ENCODE measurements at places on chromosomes 12 and 14. TPM values are rescaled to one million over a fixed set of nuclear protein-coding genes. Genes with fewer than 3 reads are reported as not detected.
A peak's percentile ranks its signal among the peaks of the same experiment; 100 is the strongest.

Gene CEBPE
- polyA plus RNA-seq, result 0.32 TPM

Gene OR6C2
- polyA plus RNA-seq, result not detected

Gene BTBD7
- polyA plus RNA-seq, result 54.3 TPM

Gene KLRC4
- polyA plus RNA-seq, result 0.21 TPM

Gene PCED1B
- 5.3 TPM for polyA plus RNA-seq

Gene LRRK2
- 20.5 TPM for polyA plus RNA-seq

Gene OR6C76
- not detected for polyA plus RNA-seq

Gene SERPINA6
- 10.4 TPM for polyA plus RNA-seq

Gene CIDEB
- 25.1 TPM for polyA plus RNA-seq

Gene KLRF1
- 0.65 TPM for polyA plus RNA-seq

Gene DGKA
- 19.4 TPM for polyA plus RNA-seq

Gene TMPRSS12
- polyA plus RNA-seq, result 0.08 TPM

Gene SOAT2
- polyA plus RNA-seq, result 1.2 TPM

Gene TCHP
- polyA plus RNA-seq, result 19.5 TPM

GRCh38 chr12:80472911-80473500, 29.0 kb downstream of the PTPRQ start:
- peak; percentile 14 for DNase-seq

DNA sequence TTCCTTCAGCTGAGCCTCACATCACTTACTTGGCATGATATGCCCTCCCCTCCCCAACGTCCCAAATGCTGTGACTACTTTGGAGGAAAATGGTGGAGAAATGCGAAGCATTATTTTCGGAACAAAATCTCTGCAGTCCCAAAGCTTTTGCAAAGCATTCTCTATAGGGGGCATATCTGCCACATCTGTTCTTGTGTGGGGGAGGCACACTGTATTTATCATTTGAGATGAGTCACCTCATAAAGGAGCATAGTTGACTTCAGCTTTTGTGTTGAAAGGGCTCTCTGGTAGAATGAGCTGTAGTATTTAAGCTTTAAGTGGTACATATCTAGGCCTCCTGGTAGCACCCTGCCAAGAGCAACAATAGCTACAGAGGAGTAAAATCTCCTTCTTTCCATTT, 447.5 kb downstream of the ADAMTS20 start:
- DNase-seq, result no peak

DNA sequence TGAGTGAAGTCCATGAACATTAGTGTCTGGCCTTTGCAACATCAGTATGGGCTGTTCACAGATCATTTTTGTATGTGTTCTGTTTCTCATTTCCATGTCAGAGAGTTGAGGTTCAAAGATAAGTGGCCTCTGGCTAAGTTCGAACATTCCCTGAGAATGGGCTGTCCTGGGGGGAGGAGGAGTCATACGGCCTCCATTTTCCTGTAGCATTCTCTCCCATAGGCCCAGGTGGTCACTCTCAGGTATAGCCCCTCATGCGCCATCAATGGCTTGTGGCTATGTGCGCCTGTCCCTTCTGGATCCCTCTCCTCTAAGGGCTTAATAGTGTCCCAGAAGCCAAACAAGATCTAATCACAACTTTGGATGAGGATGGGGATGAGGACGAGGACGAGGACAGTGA, 165.0 kb downstream of the PAX9 start:
- DNase-seq, result no peak

- no peak for DNase-seq
Measured at GRCh38 chr14:53871951-53872350, 84.7 kb downstream of the BMP4 start.

GRCh38 chr14:24147761-24148428, 597 bp downstream of the RNF31 start:
- no peak for DNase-seq

DNA sequence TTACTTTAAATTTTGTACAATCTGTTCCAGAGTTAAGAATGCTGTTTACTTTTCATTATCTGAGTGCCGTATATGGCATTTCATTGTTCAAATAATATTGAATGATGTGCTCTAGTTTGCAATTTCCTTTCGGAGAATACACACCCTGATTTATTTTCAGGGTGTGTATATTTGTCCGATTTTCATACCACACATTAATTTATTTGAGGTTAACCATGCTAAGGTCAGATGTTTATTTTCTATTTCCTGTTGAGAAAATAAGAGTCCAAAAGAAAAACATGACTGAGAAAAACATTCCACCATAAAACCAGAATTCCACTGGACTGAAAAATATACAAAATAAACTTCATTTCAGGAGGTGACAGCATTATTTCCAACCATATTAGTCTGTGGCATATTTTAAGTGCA, 64.2 kb upstream of the OVCH1 start:
- DNase-seq, result no peak

GRCh38 chr14:42323426-42323825, 716.8 kb downstream of the LRFN5 start:
- no peak for DNase-seq

GRCh38 chr12:12319451-12320183, 30.4 kb downstream of the MANSC1 start:
- no peak for DNase-seq

DNA sequence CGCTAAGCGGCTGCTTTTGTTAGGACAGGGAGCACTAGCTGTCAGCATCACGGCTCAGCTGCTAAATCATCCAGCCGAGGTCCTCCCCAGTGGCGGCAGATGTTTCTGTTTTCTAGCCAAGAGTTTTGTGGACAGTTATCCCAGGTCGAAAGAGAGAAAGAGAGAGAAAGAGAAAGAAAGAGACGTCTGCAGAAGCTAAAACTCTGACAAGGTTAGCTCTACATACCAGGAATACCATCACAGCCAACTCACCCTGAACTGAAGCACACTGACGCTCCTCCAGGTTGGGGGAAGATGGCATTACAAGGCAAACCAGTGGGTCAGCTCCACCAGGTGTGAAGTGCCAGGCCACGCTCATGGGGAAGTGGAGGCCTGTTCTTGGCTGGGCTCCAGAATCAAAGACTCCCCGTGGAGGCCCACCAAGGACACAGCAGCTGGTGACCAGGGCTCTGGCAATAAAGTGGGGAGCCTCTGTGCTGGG, 64.9 kb upstream of the DICER1 start:
- no peak for DNase-seq

- DNase-seq, result no peak
Measured at GRCh38 chr12:42853370-42854140, 264.0 kb upstream of the PRICKLE1 start.

DNA sequence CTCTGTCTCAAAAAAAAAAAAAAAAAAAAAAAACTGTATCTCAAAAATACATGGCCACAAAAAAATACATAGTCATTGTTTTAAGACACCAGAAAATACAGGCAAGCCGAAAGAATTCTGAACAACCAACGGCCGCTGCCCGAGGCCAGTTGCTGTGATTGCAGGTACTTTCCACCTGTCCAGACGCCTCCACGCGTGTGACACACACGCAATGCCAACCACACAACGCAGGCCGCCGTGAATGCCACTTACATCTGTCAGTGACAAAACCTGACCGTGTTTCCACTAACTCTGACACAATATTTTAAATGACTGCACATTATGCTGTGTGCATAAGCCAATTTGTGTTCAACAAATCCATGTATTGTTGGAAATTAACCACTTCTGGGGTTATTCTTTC, 22.4 kb upstream of the INF2 start:
- no peak for DNase-seq

DNA sequence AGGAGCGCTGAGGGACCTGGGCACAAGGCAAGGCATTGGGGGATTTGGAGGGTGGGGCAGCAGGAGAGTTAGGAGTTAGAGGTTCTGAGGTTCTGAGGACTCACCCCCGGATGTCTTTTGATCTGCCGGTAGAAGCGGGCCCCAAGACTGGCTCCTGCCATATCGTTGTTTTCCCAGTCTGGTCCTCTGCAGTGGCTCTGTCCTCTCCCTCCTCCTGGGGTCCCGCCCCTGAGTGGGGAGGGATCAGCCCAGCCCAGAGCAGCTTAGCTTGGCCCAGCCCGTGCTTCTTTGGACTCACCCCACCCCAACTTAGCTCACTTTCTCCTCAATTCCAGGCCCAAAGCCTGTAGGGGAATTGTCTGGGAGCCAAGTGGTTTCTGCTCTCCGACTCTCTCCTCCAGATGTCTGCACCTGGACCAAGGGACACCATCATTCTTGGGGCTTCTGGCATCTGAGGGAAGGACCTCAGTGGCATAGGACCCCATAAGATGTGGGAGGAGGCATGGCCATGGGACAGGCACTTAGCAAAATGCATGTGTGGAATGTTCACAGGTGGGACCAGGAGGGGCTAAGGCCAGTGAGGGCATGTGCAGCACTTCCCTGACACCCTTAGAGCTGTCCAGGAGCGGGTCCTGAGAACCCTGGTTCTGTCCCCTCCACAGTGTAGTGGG, 7.5 kb downstream of the SHMT2 start:
- no peak for DNase-seq

- DNase-seq, result no peak
Measured at GRCh38 chr12:118307069-118307954, 65.4 kb downstream of the TAOK3 start.

GRCh38 chr12:8847435-8847834, 25.0 kb downstream of the A2ML1 start:
- DNase-seq, result no peak

DNA sequence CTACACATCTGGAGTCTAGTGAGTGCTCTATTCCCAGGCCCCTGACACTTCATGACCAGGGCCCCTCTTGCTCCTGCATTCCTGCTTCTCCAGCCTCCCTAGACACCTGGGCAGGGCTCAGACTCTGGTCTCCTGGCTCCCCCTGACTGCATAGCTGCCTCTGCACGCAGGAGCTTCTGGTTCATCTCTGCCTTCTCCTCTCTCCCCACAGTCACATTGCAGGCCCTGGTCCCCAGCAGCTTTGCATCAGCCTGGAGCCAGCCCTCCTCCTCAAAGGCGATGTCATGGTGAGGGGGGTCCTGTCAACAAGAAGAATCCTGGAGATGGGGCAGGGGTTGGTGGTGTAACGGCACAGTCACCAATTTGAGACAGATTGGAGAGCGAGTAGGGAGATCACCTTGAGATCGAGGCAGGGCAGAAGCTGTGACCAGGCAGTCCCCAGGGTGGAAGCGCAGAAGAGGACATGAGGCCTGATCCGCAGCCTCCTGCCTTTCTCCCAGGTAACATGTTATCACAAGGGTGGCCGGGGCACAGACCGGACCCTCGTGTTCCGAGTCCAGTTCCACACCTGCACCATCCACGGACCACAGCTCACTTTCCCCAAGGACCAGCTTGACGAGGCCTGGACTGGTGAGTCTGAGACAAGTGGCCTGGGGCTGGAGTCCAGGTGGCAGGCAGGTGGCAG, 8.1 kb downstream of the TNS2 start:
- DNase-seq, result no peak

GRCh38 chr14:89544636-89545301, 127.7 kb upstream of the FOXN3 start:
- no peak for DNase-seq

- DNase-seq, result no peak
Measured at GRCh38 chr14:73467377-73467776, 9.0 kb upstream of the NUMB start.

- DNase-seq, result no peak
Measured at GRCh38 chr12:26281320-26281719, 85.9 kb downstream of the SSPN start.

DNA sequence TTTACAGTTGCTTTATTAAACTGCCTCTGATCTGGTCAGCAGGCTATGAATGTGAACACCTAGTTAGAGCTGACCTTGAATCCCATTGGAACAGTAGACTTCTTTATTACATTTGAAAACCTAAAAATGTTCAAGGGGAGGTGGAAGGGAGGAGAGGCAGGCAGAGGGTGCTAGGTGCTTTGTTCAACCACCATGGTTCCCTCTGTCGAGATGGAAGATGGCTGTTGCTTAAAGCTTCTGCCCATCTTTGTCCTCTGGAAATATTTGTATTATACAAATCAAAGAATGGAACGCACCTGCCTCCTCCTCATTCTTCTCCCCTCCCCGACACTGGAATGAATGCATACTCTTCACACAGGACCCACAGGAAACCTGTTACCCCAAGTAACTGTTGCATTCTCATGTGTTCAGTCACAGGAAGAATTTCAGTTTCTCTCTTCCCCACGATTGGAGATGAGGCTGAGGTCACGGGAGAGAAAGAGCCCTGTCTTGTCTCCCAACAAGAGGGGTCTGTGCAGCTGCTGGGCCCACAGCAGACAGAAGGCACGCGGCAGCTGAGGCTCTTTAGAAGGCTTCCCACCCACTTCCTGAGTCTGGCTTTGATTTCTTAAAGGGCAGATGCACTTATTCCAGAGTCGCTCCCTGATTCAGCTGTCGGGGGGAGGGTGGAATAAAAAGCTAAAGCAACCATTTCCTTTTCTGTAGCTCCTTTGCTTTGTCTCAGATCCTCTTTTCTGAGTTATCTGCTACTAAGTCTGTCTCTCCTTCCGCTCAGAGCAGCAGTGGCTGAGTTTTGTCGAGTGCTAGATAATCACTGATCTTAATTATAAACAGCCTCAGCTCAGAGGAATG, 217.9 kb upstream of the BTG1 start:
- DNase-seq, result no peak

- DNase-seq, result no peak
Measured at GRCh38 chr14:92248696-92249095, 74.3 kb upstream of the SLC24A4 start.

DNA sequence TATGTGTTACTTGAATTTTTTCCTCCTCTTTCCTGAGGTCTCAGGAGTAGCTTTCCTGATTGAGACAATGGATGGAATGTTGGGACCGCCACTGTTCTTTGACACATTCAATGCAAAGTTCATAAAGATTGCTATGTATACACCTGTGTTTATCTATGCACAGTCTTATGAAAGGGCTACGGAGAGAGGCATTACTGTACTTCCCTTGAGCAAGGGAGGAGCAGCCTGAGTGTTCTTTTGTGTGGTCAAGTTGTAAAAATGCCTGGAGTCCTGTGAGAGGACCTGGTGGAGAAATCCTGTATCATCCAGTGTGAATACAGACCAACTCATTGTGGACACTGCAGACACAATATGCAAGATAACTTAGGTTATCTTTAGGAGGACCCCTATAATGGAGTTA, 1.2 kb downstream of the SRGAP1 start:
- no peak for DNase-seq

DNA sequence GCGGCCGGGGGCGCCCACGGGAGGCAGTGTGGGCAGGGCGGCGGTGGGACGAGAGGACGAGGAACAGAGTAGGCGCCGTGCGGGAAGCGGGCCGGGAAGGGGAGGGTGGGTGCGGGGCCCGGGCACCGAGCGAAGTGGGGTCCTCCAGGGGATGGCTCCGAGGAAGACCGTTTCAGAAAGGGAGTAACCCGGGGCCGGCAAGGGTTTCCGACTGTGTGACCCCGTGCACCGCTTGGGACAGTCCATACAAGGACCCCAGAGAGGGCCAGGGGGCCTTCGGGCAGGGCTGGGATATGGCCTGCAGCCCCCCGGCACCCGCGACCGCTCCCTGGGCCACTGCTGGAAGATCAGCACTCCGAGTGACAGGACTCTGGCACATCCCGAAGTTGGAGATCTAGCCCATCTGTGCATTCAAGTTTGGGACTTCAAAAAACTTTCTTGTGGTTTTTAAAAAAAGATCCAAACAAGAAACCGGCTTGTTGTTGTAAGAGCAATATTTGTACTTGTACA, 448 bp downstream of the TSPAN9 start:
- DNase-seq, result peak; percentile 37

GRCh38 chr14:97023871-97024270, 226.7 kb downstream of the VRK1 start:
- DNase-seq, result no peak

All from right renal pelvis (tissue), 4 donors.